ENCODE measurements at places on chromosomes 7 and 10.

GRCh38 chr10:77638321-77639101 lies 903 bp upstream of the KCNMA1 start:
- no peak for DNase-seq

DNA sequence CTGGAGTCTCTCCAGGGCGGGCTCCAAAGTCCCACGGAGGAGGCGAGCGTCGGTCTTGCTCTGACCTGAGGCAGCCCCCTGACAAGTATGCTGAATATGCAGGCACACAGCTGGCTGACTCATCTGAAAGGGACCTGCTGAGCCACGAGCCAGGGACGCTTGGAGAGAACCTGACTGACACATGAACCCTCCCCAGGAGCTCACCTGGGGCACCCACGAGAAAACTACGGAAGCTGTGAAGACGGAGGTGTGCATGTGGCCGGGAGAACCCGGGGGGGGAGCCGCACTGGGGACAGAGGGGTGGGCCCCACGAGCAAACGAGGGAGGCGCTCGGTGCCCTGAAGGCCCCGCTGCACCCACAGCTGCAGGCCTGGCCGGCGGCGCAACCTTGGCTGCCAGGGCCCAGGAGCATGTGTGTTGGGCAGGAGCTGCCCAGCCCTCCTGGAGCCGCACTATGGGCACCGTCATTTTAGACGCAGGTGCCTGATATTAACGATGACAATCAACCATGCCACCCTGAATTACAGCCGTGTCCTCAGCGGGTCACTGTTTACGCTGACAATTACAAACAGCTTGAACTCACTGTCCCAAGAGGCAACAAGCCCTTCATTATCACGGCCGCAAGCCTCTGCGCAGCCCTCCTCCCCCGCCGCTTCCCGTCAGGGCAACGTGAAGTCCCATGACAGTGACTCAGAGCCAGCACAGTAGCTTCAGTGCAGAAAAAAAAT lies 64.7 kb downstream of the DIP2C start:
- DNase-seq = no peak

GRCh38 chr7:38858259-38858884 lies 50.6 kb downstream of the VPS41 start:
- no peak for DNase-seq

- DNase-seq = no peak
Observed at GRCh38 chr7:107505997-107506673, 36.3 kb downstream of the GPR22 start.

DNA sequence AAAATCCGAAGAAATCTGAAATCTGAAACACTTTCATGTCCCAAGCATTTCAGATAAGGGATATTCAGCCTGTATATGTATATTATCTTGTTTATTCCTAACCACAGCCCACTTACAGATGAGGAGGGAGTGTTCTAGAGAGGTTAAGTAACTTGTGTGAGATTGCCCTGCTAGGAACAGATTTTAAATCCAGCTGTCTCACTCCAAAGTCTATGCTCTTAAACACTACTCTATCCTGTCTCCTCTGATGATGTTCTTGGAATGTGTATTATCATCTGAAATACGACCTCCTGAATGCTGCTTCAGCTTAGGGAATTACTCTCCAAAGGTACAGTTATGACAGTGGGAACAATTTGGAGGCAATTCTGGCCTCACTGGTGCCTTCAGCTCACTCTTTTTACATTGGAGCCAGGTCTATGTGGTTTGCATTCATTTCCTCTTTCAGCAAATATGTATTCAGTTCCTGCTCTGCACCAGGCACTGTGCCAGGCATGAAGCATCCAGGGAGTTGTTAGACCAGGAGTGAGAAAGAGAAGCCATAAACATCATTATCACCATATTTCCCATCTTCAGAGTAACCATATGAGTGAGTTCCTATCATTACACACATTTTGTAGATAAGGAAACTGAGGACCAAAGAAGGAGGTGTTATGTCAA lies 70.2 kb downstream of the NOC3L start:
- no peak for DNase-seq

DNA sequence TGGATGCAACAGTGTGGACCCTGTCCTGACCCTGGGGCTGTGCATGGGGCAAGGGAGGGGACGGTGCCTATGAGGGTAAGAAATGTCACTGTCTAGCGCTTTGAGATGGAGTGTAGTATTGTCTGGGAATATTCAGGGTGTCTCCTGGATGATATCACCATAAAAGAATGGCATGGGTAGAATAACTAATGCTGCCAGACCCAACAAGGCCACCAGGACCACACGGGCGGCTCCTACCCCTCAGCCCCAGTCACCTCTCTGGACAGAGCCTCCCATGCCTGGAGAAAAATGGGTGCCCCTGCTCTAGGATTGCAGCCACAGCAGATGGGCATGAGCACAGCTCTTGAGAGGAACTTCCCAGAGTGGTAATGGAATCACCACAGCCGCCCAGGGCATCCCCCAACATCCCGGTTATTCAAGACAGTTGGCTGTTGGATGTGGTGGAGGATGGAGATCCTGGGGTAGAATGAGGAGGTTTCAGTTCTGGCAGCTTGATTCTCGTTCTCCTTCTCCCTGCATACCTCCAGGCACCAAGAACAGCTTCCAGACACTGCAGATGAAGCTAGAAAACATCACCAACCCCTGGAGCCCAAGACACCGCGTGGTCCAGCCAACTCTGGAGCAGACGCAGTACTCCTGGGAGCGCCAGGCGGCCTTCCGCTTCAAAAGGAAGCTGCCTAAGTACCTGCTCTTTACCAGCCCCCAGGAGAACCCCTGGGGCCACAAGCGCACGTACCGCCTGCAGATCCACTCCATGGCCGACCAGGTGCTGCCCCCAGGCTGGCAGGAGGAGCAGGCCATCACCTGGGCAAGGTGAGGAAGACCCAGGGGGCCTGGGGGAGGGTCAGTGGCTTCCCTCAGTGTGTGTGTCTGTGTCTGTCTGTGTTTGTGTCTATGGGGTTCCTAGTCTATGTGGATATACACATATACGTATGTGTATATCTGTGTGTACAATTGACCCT lies 6.2 kb downstream of the AOC1 start:
- DNase-seq = no peak

DNA sequence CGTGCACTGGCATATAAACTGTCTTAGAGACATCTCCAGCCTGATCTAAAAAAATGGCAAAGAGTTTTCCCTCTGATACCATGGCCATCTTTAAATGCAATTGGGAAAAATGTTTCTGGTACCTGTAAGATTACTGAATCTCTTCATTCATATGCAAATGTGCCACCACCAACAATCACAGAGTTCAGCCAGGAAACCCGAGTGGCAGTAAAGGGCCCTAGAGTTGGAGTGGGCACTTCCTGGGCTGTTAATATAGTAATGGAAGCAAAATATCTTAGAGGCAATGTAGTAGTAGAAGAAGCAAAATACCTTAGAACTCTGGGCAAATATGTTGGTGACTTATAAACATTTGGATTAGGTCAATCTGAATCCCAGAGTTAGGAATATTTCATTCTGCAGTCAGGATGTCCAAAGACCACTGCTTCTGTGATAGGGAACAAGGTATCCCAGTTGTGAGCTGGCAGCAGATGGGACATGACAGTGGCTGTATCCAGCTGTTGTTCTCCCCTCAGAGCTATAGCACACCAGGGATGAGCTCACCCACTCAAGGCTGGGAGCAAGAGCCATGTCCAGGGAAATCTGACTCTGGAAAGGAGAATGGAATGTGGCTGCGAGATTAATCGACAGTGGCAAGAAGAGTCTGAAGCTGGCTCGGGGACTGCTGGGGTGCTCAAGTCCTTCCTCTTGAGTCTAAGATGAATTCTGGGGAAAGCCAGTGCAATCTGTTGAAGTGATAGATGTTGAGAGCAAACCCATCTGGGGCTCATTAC lies 332.1 kb downstream of the PHTF2 start:
- DNase-seq = no peak

DNA sequence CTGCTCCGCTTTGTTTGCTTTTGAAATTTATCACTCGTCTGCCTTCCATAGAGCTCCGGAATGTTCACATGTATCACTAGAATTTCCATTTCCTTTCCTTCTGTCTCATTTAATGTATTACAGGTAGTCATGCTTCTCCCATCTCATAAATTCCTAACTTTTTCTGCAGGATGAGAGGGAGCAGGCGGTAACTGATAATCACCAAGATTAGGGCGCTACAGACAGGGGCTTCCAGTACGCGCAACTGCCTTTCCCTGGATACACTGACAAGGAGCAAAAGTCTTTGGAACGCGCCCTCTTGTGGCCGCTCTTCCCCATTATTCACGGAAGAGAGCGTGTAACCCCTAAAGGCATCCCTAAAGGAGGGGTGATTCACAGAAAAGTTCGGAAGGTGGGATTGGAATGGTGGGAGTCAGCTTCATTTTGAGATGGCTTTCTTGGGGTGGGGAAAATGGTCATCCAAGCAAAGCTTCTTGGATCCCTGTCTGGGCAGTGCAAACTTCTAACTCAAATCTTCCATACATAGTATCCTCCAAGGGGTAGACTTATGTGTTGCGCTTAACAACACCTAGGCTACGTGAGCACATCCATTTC lies 6.5 kb downstream of the INHBA start:
- no peak for DNase-seq

DNA sequence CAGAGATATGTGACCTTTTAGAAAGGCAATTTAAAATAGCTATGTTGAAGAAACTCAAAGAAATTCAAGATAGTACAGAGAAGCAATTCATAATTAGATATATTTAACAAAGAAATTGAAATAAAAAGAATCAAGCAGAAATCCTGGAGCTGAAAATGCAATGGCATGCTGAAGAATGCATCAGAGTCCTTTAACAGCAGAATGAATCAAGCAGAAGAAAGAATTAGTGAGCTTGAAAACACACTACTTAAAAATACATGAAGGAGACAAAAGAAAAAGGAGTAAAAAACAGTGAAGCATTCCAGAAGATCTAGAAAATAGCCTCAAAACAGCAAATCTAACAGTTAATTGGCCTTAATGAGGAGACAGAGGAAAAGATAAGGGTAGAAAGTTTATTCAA lies 20.0 kb downstream of the ZPBP start:
- DNase-seq = no peak

- DNase-seq = no peak
Observed at GRCh38 chr10:36669615-36670352, 455.6 kb upstream of the ANKRD30A start.

- DNase-seq = no peak
Observed at GRCh38 chr10:48399551-48399950, 93.1 kb downstream of the MAPK8 start.

- DNase-seq = no peak
Observed at GRCh38 chr10:63549810-63550209, 28.6 kb downstream of the REEP3 start.

- no peak for DNase-seq
Observed at GRCh38 chr7:93043385-93043985, 74.3 kb downstream of the SAMD9 start.

DNA sequence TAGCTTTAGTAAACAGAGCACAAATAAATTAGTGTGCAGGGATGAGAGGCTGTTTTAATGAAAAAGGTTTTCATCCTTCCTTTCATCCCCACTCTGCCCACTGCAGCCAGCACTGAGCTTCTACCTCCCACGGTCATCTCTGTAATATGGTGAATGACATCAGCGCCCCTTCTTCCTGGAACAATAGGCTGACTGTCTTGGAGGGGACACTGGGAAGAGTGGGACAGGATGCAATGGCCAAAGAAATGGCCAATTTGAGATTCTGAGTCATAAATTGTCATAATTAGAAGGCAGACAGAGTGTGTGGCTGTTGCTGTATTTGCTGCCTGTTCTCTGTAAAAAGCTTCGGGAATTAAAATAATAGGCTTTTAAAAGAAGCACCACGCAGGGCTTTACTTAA lies 126.7 kb upstream of the CALN1 start:
- DNase-seq = no peak

DNA sequence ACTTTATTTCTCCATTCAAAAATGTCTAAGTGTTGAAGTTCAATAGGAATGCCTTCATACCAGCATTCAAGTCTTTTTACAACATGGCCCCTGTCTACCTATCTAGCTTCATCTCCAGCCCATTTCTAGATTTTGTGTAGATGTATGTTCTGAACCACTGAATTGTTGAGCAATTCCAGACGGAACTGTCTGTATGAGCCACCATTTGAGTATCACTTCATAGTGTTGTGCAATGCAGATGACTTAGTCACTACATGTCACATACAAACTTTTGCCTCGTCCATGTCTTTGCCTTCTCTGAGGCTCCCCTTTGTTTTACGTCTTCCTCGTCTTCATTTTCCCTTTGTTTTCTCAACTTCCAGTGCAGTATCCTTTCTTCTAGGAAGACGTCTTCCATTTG lies 118.1 kb downstream of the INHBA start:
- no peak for DNase-seq

GRCh38 chr10:96112531-96112930 lies 17.6 kb upstream of the ZNF518A start:
- DNase-seq = no peak

DNA sequence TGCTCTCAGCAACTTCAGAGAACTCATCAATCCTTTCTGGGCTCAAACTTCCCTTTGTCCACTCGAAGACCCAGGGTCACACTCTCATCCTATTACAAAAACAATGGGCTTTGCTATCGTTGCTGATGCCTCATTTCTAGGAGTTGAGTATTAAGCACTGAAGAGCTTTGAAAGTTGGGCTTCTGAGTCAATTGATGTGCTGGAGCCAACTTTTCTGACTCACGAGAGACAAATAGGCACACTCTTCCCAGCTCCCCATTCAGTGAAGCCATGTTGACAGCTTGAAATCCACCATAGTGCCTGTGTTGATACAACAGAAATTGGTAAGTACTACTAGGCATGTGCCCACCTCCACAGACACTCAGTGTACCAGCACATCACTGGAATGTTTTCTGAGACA lies 97.5 kb upstream of the PRSS58 start:
- no peak for DNase-seq

- no peak for DNase-seq
Observed at GRCh38 chr7:12965767-12966166, 278.3 kb downstream of the ARL4A start.

DNA sequence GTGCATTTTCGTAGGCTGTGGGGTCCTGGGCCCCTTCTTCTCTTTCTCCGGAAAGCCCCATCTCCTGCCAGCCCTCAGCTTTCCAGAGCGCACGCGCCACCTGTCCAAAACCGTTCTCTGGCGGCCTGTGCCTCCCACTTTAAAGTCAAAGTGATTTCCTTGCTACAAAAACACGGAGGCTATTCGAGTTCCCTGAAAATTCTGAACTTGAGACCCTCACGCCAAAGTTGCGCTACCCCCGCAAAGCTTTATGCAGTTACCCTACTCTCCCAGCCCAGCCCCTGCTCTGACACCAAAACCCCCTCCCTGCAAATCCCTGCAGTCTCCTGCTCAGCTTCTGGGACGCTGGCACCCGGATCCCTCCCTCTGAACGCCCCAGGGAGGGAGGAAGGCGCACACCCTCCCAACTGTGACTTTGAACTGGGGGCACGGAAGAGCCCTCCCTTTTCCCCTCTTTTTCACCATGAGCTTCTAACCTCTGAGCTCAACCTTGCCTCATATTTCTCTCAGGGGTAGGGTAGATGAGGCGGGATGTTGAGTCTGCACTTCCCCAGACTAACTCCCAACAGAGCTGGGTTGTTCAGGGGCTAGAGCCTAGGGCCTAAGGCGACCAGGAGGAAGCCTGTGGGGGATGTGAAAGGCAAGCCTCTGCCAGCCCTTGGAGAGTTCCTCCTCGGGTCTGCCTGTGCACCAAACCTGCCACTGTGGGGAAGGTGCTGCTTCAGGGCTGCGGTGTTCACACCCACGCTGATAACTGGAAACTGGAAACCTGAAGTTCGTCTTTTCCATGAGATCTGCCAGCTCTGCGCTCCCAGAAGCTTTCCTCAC lies 2.7 kb upstream of the PAX4 start:
- no peak for DNase-seq
